ENCODE measurements at places on chromosomes 6 and 20. TPM values are rescaled to one million over a fixed set of nuclear protein-coding genes. Genes with fewer than 3 reads are reported as not detected.

The XKR7 gene
- polyA plus RNA-seq = 0.64 TPM

The TCP11 gene
- 2.9 TPM for polyA plus RNA-seq

DNA sequence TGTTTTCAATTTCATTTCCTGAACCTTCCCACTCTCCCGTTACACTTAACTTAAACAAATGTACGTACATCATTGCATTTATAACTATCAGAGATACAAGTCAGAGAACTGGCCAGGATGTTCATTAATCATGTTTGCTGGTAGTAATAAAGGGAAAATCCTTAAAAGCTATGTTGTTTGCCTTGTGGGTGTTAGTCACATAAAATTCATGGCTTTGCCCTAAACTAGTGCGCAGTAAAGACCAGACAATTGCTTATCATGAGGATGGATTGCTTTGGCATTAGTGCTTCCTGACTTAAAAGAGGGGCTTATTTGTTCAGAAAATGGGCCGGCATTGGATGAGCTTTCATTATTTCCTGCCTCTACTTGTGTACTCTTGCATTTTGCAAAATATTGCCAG lies 1037.3 kb upstream of the FLRT3 start:
- no peak for DNase-seq

DNA sequence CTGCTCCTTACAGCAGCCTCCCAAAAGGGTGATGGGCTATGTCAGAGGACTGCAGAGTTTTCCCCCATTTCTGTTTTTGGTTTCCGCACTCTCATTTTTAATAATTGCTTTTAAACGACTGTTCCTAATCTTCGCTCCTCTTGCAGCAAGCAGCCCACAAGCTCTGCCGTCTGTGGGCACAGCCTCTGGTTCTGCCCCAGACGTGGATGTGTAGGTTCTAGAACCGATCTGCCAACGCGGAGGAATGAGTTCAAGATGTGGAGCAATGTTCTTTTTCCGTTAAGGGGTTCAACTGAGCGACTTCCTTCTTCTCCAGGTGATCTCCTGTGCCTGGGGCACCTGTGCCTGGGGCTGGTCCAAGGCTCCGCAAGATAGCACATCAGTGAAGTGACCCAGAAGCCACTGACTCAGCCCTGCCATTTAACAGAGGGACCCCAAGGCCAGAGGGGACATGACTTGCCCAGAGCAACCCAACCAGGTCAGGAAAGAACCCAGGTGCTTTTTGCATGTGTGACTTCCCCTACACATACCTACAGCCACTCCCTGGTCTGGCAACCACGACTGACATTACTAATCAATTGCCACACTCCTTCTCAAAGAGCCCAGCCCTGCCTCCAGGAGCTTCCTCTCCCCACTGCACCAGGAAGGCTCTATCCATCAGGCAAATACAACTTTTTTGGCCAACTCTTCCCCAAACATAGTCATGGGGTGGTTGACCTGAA lies 22.7 kb downstream of the PMEPA1 start:
- no peak for DNase-seq

DNA sequence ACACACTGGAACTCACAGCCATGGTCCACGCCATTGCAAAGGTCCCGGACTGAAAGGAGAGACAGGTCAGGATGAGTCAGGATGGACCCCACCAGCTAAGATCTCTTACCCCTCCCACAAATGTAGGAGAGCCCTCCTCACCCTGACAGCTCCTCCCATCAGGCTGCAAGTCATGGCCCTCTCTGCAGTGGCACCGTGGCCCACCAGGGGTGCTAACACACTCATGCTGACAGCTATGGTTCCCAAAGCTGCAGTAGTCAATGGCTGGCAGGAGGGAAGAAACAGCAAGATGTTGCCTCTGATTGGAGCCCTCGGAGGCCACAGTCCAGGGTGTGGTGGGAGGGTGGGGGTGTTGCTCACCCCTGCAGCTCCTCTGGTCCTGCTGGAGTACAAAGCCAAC lies 5.7 kb upstream of the RBPJL start:
- no peak for DNase-seq

DNA sequence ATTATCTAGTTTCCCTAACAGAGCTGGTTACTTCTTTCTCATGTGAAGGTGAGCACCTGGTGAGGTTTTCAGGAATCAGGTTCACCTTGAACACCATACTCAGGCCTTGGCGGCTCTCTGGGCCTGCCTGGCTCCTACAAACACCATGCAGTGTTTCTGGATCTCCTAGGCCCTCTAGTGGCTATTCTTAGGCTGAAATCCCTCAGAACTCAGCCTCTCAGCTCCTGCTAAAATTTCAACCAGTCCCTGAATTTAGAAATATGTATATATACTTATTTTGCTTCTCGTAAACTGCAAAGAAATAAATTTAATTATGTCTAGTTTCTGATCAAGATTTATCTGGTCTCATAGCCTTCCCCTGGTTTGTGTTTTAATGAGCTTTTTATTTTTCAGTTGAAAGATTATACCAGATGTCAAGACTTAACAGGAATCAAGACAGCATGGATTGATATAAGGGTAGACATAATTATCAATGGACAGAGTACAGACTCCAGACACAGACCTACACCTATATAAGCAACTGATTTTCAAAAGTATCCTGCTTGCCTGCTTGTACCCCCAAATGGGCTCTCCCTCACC lies 55.9 kb downstream of the ANKEF1 start:
- DNase-seq = no peak

- DNase-seq = no peak
These were observed 42.7 kb downstream of the SNX5 start for GRCh38 chr20:17925940-17926300.

- no peak for DNase-seq
These were observed 219.0 kb downstream of the CDC5L start for GRCh38 chr6:44606504-44606903.
